ENCODE measurements at places on chromosomes 2 and 18. TPM values are rescaled to one million over a fixed set of nuclear protein-coding genes. Genes with fewer than 3 reads are reported as not detected.

GRCh38 chr2:885230-886071 lies 65.2 kb upstream of the SNTG2 start:
- peaks cover 11% of the 10 kb centered on the region for H3K27me3 ChIP-seq
- no peak for DNase-seq
- no peak overlapping the region for H3K4me3 ChIP-seq
- H3K4me1 ChIP-seq: no peaks in the 10 kb centered on the region
- no peaks in the 10 kb centered on the region for H3K36me3 ChIP-seq

DNA sequence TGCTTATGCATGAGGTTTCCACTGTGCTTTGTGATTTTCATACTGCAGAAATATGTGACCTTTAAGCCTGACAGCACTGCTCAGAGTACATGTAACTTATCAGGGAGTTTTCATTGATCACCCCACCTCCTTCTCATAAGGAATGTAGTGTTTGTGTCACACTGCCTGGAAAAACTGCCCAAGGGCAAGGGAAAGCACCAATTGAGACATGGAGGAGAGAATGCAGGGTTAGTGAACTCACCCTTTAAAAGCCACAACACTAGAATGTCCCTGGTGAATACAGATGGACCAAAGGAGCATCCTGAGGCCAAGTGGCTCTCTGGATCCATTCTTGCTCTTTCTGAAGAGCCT lies 147.2 kb upstream of the SPATS2L start:
- H3K4me3 ChIP-seq: no peak overlapping the region
- H3K4me1 ChIP-seq: no peaks in the 10 kb centered on the region
- DNase-seq: no peak
- H3K27me3 ChIP-seq: no peaks in the 10 kb centered on the region

- no peaks in the 10 kb centered on the region for H3K27me3 ChIP-seq
- H3K4me3 ChIP-seq: no peak overlapping the region
- H3K36me3 ChIP-seq: no peaks in the 10 kb centered on the region
Measured at GRCh38 chr2:16035747-16036745, 95.7 kb downstream of the MYCN start.

DNA sequence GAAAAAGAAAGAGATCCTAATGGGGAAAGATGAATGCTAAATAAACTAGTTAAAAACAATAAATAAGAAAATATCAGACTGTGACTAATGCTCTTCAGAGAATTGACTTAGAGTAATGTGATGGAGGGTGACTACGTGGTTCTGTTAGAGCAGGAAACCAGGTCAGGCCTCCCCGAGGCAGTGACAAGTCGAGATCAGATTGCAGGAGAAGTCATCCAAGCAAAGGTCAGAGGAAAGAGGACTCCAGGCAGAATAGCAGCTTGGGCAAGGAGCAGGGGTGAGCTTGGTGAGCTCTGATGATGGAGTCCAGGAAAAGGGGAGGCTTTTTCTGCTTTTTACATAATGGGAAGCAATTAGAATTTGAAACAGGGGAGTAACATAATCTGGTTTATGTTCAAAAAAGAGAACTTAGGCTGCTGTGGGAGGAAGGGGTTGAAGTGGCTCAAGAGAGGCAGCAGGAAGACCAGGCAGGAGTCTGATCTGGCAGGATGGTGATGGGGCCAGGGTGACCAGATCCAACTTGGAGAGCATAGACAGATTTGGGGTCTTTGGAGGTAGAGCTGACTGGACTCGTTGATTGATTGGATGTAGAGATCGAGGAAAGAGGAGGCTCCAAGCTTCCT lies 27.3 kb upstream of the ITGB6 start:
- DNase-seq: no peak
- no peaks in the 10 kb centered on the region for H3K36me3 ChIP-seq
- no peak overlapping the region for H3K4me3 ChIP-seq
- H3K27ac ChIP-seq: peak overlapping the region; percentile 76
- no peaks in the 10 kb centered on the region for H3K27me3 ChIP-seq

RNF125 gene
- 8.1 TPM for total RNA-seq
